ENCODE measurements at places on chromosomes 5 and 9. TPM values are rescaled to one million over a fixed set of nuclear protein-coding genes. Genes with fewer than 3 reads are reported as not detected.

DNM1 gene
- 43.5 TPM for polyA plus RNA-seq

PTPRD gene
- polyA plus RNA-seq, result 35.0 TPM

FST gene
- 15.4 TPM for polyA plus RNA-seq

C5orf58 gene
- polyA plus RNA-seq, result 0.48 TPM

RGS3 gene
- polyA plus RNA-seq, result 39.3 TPM

C1QTNF3 gene
- 73.1 TPM for polyA plus RNA-seq

C9orf152 gene
- polyA plus RNA-seq, result 0.08 TPM

PPP2R2B gene
- polyA plus RNA-seq, result not detected

HTR4 gene
- not detected for polyA plus RNA-seq

FCHO2 gene
- not detected for polyA plus RNA-seq

CCDC192 gene
- 1.5 TPM for polyA plus RNA-seq

TMEM174 gene
- polyA plus RNA-seq, result not detected

ESM1 gene
- 2.6 TPM for polyA plus RNA-seq

OR1J2 gene
- polyA plus RNA-seq, result not detected

GDA gene
- 0.44 TPM for polyA plus RNA-seq

VCAN gene
- 363 TPM for polyA plus RNA-seq

RIGI gene
- 7.4 TPM for polyA plus RNA-seq

TAF11L5 gene
- not detected for polyA plus RNA-seq

PALM2AKAP2 gene
- not detected for polyA plus RNA-seq

TMC1 gene
- polyA plus RNA-seq, result 1.1 TPM

ERAP2 gene
- 13.5 TPM for polyA plus RNA-seq

NKD2 gene
- 1.4 TPM for polyA plus RNA-seq

SLC6A3 gene
- polyA plus RNA-seq, result not detected

LAMC3 gene
- 15.0 TPM for polyA plus RNA-seq

GADD45G gene
- 8.5 TPM for polyA plus RNA-seq

RFX3 gene
- 5.7 TPM for polyA plus RNA-seq

KCNIP1 gene
- polyA plus RNA-seq, result 2.4 TPM

RLN1 gene
- 0.25 TPM for polyA plus RNA-seq

TEX48 gene
- polyA plus RNA-seq, result not detected

SAXO1 gene
- 0.15 TPM for polyA plus RNA-seq

PCDHB6 gene
- 1.6 TPM for polyA plus RNA-seq

PCDHA7 gene
- polyA plus RNA-seq, result 0.18 TPM

PRDM9 gene
- polyA plus RNA-seq, result not detected

IFNB1 gene
- not detected for polyA plus RNA-seq

RAB3C gene
- polyA plus RNA-seq, result 0.64 TPM
